Sciatic nerve (tissue), 2 donors: ENCODE measurements at places on chromosomes 12 and 14.
A peak's percentile ranks its signal among the peaks of the same experiment; 100 is the strongest.

- no peak for DNase-seq
Measured at GRCh38 chr14:31159682-31160296, 47.8 kb downstream of the HECTD1 start.

- DNase-seq = no peak
Measured at GRCh38 chr12:124332058-124332672, 37.3 kb downstream of the RFLNA start.

DNA sequence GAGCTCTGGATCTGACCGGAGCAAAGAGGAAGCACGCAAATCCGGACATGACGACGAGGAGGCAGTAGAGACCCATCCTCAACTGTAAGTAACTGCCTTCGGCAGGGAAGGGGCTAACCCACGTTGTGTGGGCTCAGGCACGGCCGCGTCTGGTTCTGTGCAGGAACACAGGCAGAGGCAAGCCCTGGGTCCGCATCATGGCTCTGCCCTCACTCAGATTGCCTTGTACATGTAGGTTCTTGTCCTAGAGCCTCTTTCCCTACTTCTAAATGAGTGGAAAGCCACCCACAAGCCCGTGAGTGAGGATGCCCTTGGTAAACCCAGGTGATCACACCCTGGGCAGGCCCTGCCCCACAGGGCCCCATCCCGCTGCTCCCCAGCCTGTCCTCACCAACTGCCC lies 8.9 kb upstream of the RPLP0 start:
- DNase-seq = no peak

DNA sequence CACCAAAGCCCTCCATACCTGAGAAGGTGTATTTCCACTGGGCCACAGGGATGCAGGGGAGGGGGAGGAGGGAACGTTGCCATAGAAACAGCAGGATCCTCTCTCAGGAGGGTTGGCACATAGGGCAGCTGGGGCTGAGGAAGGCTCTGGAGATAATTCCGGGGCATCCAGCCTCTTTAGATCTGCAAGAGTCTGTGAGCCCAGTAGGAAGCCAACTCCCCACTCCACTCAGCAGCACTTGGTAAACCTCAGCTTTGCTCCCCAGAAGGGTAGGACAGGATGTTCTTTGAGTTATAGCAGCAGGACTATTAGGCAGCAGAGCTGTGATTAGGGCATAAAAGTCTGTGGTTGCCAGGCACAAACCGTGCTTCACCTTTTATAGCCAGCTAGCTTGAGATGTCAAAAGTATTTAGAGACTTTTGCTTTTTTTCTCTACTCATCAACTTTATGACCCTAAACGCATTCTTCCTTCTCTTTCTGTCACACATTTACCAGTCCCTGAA lies 7.8 kb upstream of the PLEKHG3 start:
- no peak for DNase-seq

DNA sequence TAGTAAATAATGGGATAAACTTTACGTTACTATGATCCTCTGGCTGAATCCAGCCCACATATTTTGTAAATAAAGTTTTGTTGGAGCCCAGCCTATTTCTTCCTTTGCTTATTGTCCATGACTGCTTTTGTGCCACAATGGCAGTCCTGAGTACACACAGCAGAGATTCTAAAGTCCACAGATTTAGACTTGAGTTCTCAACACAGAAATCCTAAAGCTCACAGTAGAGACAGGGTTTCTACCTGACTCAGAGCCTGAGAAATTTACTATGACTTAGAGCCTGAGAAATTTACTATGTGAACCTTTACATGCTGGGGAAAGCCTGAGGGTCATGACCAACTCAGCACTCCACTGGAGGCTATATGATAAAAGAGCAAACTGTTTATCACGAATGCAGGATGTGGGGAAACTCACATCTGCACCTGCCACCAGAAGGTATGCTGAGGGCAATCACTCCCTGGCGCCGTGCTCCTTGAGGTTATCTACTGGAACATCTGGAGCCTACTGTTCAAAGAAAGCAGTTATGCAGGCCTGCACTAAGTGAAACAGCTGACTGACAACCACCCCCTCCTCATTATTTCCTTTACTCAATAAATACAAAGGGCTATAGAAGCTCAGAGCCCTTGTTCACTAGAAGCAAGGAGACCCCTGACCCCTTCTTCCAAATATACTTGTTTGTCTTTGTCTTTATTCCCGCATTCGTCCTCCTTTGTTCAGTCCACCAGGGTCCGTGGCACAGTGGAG lies 52.6 kb upstream of the BICD1 start:
- no peak for DNase-seq

DNA sequence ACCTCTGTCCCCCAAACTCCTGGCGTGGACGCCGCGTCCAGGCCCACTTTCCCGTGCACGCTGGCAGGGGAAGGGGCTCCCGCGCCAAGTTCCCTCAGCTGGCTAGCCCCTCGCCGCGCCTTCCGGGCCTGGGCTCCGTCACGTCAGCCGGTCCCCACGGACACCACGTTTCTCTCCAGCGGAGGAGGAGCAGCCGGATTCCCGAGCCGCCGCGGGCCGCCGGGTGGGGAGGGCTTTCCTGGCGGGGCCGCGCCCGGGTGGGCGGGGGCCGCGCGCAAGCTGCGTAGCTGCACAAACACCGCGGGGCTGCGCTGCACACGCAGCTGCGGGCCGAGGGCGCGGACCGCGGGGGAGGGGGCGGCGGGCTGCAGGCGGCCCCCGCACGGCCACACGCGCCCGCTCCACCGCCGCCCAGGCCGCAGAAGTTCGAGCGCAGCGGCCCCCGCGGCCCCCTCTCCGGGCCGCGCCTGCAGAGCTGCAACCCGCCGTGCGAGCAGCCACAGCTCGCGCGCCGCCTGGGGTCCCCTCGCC lies 45.1 kb upstream of the PNMA1 start:
- DNase-seq = peak; percentile 89

DNA sequence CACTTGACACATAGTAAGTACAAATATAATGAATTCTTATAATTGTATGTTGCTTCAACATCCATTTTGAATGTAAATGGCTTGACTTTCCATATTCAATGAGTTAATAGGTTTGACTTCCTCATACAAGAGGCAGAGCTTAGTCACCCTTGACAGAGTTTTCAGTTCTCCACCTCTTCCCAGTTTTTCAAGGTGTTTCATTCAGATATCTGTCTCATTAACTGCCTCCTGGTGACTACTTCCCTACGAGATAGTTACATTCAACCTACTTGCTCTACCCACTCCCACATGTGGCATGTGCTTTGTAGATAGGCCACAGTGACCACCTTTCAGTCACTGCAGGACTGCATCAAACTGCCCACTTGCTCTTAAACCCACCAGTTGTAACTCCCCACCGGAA lies 60.0 kb downstream of the MYF5 start:
- no peak for DNase-seq

- DNase-seq = no peak
Measured at GRCh38 chr12:9792961-9793617, 32.4 kb upstream of the CD69 start.

- no peak for DNase-seq
Measured at GRCh38 chr12:121983536-121984210, 38.0 kb upstream of the BCL7A start.

DNA sequence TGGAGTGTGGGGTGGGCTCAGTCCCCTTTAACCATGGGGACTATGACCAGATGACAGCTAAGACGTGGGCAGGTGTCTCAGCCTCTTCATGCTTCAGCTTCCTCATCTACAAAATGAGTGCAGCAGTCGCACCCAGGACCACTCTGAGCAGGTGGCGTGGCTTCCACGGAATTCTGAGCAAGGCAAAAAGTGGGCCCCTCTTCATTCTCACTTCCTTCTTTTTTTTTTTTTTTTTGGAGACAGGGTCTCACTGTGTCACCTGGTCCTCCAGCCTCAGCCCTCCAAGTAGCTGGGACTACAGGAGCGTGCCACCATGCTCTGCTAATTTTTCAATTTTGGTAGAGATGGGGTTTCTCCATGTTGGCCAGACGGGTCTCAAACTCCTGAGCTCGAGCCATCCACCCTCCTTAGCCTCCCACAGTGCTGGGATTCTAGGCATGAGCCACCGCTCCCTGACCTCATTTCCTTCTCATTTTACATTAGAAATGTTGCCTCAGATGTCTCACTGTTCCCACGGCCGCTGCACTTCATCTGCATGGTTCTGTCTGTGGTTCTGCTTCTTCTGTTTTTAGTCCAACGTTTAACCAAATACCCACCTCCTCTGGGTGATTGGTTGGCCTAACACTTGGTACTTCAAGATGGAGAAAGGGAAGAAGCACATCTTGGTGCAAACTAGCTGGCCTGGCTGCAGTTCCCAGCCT lies 41.3 kb upstream of the BCL7A start:
- no peak for DNase-seq
